H4 (cell line): ENCODE measurements at places on chromosomes 5 and 9. TPM values are rescaled to one million over a fixed set of nuclear protein-coding genes. Genes with fewer than 3 reads are reported as not detected.

The ANXA1 gene
- 659 and 754 TPM in 2 replicates for total RNA-seq

The NUTM2F gene
- not detected in 2 replicates for total RNA-seq

The RFX3 gene
- 0.60 and 2.1 TPM in 2 replicates for total RNA-seq

The SPATA31C1 gene
- total RNA-seq, result not detected in 2 replicates

The NKD2 gene
- total RNA-seq, result 0.43 and 2.8 TPM in 2 replicates

The SPARC gene
- 319 and 472 TPM in 2 replicates for total RNA-seq

The PPIP5K2 gene
- total RNA-seq, result 39.1 and 46.4 TPM in 2 replicates

The GLRA1 gene
- not detected in 2 replicates for total RNA-seq

The NRARP gene
- total RNA-seq, result 0.37 TPM in 1 of 2 replicates, not detected in the other
